ENCODE measurements at places on chromosomes 12 and 14. TPM values are rescaled to one million over a fixed set of nuclear protein-coding genes. Genes with fewer than 3 reads are reported as not detected.

LRRC9 gene
- total RNA-seq, result under 0.01 TPM

NINJ2 gene
- total RNA-seq, result not detected

NRXN3 gene
- 2.9 TPM for total RNA-seq

TRPV4 gene
- total RNA-seq, result 3.5 TPM

TAS2R31 gene
- total RNA-seq, result 17.7 TPM

CD163 gene
- 8.8 TPM for total RNA-seq

KRT73 gene
- total RNA-seq, result not detected

TAS2R19 gene
- total RNA-seq, result 17.1 TPM

GPX2 gene
- total RNA-seq, result 1.1 TPM

BEGAIN gene
- 3.3 TPM for total RNA-seq

ANG gene
- 4.3 TPM for total RNA-seq

All from tongue (tissue), 3 donors.